Stimulated activated CD4-positive, alpha-beta T cell treated with anti-CD3 and anti-CD28 coated beads, Interleukin-1b, Interleukin-23, amount 100 ng/mL, for 4 hours (primary cell): ENCODE measurements at places on chromosomes 12 and 14.

DNA sequence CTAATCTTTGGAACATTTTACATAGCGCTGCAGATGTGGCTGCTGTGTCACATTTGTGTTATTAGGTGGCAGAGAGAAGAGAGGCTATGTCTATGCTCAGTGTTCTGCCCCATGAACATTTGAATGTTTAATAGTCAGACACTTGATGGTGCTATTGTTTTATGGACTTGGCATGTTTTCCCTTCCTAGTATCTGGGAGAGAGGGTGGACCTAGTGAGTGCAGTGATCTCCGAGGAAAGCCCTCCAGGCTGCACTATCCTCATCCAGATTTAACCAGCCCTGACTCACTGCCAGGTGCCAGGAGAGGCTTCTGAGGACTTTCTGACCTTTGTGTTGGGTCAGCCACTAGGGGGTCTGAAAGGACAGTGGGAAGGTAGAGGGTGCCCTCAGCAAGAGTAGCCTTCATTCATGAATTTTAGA is 24.3 kb downstream of the ZFC3H1 start:
- DNase-seq = no peak

DNA sequence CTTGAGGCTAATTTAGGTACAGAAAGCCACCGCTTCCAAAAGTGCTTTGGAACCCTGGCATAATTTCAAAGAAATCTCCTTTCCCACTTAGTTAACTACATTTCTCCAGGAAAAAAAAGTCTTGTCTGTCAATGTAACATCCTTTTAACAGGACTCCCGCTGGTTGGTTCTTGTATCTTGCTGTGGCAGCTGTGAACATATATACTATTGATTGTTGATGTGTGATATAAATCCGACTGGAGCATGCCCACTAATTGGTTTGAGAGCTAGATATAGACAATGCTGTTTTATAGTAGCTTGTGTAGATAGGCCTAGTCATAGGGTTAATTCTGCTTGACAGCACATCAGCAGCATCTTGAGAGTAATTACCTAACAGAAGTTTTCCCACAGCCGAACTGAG is 89.6 kb downstream of the MSRB3 start:
- DNase-seq = no peak

DNA sequence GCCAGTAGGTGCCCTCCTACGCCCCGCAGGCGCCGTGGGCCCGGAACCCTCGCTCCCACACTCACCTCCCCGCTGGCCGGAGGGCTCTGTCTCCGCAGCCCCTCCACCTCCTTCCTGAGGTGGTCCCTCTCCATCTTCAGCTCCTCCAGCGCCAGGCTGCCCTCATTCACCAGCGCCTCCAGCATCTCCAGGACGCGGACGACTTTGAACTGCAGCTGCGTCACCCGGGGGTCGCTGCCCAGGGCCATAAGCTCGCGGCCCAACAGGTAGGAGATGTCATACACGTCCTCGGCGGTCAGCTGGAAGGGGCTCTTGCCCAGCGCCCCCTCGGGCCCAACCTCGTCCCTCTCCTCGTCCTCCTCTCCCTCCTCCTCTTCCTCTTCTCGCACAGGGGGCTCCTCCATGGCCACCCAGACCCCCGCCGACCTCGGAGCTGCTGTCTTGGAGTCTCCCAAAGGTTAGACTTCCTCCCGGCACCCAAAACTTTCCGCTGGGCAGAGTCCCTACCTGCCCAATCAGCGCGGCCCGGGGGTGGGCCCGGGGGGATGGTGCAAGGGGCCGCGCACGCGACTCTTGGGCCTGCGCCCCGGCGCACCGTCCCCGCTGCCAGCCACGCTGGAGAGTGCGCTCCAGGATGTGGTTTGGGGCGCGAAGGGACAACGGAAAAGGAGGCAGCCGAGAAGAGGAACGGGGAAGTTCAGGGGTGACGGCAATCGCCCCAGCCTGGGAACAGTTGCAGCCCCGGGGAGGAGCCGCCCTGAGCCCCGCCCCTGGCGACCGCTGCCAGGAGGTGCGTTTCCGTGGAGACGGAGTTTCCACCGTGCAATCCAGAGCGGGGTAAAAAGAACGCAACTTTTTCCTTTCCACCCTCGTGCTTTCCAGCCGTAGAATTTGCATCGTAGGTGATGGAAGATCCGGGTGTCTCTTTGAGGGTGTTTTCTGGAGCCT is at the start of gene RILPL2:
TSS of gene RILPL2 (minus strand) at position 668 of the 948 bp plus-strand sequence. CDS start at position 404, 264 bp downstream.
- peak; percentile 85 for DNase-seq

GRCh38 chr14:33413381-33413780 is 474.7 kb downstream of the NPAS3 start:
- DNase-seq = no peak

GRCh38 chr14:48731260-48731659 is 854.9 kb downstream of the RPS29 start:
- DNase-seq = no peak

- no peak for DNase-seq
These were observed 986 bp upstream of the NTF3 start for GRCh38 chr12:5430641-5431603.

DNA sequence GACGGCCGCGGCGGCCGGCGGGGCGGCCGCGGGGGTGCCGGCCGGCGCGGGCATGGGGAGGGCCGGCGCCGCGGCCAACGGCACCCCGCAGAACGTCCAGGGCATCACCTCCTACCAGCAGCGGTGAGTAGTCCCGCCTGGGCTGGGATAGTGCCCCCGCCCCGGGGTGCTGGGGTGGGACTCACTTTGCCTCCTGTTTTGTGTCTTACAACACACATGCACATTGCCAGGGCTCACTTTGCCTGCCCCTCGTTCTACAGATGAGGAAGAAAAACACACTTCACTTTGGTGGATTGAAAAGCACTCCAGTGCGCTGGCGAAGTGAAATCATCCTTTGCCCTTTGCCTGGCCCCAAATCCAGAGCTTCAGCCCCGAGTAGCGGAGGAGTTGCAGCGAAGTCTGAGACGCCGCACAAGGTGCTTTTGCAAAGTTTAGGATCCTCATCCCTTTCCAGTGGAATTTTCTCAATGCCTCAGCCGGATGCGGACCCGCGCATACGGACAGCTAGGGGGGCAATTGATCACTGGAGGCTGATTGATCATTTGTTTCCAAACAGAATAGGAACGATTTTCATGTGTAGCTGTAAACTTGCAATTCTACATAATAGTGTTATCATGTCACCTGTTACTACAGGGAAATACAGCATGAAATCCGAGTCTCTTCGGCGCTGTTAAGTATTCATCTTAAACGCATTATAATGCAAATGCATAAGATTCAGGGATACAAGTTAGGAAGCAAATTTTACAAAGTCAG is 3.6 kb upstream of the NPAS3 start:
- DNase-seq = no peak

GRCh38 chr14:28666961-28667360 is 99.6 kb upstream of the FOXG1 start:
- DNase-seq = no peak

GRCh38 chr14:50398189-50398580 is 1.5 kb upstream of the CDKL1 start:
- DNase-seq = no peak

DNA sequence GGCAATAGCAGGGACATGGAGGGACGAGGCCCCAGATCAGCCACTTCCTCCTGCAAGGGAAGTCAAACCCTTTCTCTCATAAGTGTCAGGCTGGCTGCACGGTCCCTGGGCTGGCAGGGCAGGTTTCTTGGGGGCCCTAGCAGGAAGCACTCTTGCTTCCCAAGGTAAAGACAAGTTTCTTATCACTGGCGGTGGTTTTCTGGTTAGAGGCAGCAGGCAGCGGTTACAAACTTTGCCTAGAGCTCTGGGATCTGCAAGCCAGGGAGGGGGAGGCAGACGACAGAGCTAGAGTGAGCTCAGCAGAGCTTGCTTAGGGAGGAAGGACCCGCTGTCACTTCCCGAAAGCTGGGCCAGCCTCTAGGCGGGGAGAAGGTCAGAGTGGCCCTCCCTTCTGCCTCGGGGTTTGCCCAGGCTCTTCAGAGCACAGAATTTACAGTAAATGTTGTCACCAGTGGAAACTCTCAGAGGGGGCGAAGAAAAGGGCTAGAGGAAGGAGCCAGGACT is 20.4 kb downstream of the BATF start:
- peak; percentile 71 for DNase-seq

DNA sequence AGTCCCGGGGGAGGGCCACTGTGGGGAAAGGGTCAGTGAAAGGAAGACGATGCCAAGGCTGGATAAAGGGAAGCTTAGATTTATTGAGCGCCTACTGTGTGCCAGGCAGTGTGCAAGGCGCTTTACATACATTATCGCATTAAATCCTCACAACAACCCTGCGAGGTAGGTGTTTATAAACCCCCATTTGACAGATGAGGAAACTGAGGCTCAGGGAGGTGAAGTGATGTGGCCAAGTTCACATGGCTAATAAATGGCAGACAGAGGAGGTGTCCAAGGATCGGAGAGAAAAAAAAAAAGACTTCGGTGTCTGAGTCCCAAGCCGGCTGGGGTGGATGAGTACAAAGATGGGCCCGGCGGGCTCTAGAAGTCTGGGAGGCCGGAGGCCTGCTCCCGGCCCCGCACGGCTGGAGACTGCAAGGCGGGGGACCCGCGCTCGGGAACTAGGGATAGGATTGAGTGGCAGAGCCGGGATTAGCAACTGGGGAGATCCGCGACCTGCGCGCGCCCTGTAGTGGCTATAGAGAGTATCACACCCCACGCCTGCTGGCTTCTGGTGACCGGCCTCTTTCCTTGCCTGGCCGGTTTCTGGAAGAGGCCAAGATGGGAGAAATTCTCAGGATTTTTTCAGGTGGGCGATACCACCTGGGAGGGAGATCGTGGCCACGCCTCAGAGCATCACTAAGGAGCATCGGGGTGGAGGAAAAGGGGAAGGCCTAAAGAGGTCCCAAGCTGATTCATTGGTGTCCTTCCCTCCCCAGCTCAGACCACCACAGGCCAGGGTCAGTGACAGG is 3.9 kb downstream of the DDN start:
- DNase-seq = no peak

GRCh38 chr14:39267608-39268005 is 33.9 kb downstream of the MIA2 start:
- DNase-seq = no peak

DNA sequence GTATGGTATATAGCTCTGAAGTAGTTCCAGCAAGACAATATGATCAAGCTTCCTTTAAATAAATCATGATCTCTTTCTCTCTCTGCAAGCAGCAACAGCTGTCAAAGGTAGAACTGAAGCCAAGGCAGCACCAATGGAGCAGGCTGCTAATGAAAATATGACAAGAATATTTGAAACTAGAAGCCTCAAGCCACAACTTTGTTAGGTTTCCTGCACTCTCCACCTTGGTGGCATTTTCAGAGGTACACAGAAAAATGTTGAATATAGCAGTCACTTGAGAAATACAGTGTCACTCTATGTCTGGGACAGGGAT is 43.8 kb upstream of the PSMA6 start:
- no peak for DNase-seq

- DNase-seq = no peak
These were observed 7.1 kb upstream of the CRADD start for GRCh38 chr12:93670104-93670503.

DNA sequence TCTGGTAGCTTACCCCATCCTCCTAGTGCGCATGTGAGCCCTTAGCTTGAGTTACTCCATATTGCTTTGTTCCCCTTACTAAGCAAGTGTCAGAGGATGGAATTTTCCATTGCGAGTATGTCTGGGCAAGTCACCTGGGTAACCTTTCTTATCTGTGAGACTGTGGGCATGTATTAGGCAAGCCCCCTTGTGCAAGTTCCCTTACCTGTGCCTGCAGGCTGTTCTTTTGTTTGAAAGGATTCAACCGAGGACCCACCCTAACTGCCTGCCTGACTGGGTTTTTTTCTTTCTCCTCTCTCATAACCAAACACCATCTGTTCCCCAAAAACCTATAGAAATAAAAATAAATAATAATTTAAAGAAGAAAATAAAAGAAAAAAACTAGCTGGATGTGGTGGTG is 22.3 kb upstream of the PPP2R5E start:
- DNase-seq = no peak

DNA sequence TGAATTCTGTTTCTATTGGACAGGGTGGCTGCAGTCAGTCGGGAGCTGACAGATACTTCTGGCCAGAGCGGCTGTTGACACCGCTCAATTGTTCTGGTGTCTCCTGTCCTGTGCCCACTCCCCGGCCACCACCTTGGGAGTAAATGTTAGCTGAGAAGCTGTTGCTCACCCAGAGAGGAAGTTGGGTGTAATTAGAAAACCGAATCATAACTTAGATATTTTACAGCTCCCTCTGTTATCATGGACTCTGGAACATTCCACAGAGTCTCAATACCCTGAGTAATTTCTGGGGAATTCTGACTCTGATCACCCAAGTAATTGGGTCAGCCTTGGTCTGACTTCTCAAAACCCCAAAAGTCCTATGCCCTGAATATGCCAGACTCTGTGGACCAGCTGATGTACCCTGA is 58.3 kb upstream of the RFLNA start:
- no peak for DNase-seq

- no peak for DNase-seq
These were observed 29.5 kb upstream of the FBXO34 start for GRCh38 chr14:55241673-55242072.

DNA sequence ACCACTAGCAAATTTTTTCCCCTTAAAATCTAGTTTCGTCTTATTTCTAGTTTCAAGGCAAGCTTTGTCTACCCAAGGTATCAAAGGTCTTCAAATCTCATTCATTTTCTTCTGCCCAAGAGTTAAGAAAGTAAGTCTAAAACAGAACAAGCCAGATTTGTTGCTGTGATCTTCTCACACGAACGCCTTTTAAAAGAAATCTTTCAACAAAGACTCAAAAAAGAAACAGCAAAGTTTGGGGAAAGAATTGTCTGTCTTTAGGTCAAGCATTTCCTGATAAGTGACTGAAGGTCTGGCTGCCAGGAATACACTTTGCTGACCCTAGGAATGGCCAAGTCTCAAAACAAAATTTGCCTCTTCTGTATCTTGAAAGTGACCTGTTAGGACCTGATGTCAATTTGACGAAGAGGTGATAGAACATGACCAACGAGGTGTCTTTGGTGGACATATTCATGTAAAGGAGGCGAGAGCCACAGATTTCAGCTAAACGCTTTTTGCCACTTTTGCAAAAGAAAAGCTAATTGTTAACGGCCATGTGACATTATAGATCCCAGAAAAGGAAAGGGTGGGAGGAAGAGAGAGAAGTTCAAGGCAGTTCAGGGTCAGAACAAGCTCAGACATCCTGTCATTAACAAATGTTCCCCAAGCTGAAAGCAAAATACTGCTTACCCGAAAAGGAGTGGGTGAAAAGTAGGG is 1.7 kb downstream of the CDK17 start:
- no peak for DNase-seq

- no peak for DNase-seq
These were observed 219.1 kb downstream of the PHLDA1 start for GRCh38 chr12:75812271-75813018.

GRCh38 chr14:87260460-87260859 is 732.5 kb downstream of the GALC start:
- DNase-seq = no peak

- no peak for DNase-seq
These were observed 4.7 kb downstream of the ZDHHC17 start for GRCh38 chr12:76768576-76768975.

DNA sequence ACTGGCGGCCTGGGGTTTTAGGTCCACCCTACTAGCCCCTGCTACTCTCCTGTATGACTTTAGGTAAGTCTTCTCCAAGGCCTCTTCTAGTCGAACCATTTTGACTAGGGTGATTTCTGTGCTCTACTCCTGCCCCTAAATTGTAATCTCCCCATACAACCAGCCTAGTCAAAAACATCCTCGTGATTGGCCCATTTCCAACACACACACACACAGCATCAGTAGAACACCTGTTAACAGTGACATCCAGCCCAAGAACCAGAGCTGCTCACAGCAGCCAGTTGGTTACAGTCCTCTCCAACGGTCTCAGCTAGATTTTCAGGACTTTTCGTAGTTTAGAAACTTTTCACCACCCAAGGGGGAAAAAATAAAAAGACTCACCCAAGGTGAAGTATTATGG is 30.9 kb downstream of the NT5DC3 start:
- DNase-seq = no peak

GRCh38 chr12:26555139-26555538 is 277.9 kb downstream of the ITPR2 start:
- DNase-seq = no peak
